ENCODE measurements at places on chromosomes 7 and 10. TPM values are rescaled to one million over a fixed set of nuclear protein-coding genes. Genes with fewer than 3 reads are reported as not detected.

GALNT17 gene
- 6.6 TPM for total RNA-seq

PNLIPRP2 gene
- total RNA-seq: not detected

NAMPT gene
- total RNA-seq: 177 TPM

NKX1-2 gene
- total RNA-seq: not detected

DNA sequence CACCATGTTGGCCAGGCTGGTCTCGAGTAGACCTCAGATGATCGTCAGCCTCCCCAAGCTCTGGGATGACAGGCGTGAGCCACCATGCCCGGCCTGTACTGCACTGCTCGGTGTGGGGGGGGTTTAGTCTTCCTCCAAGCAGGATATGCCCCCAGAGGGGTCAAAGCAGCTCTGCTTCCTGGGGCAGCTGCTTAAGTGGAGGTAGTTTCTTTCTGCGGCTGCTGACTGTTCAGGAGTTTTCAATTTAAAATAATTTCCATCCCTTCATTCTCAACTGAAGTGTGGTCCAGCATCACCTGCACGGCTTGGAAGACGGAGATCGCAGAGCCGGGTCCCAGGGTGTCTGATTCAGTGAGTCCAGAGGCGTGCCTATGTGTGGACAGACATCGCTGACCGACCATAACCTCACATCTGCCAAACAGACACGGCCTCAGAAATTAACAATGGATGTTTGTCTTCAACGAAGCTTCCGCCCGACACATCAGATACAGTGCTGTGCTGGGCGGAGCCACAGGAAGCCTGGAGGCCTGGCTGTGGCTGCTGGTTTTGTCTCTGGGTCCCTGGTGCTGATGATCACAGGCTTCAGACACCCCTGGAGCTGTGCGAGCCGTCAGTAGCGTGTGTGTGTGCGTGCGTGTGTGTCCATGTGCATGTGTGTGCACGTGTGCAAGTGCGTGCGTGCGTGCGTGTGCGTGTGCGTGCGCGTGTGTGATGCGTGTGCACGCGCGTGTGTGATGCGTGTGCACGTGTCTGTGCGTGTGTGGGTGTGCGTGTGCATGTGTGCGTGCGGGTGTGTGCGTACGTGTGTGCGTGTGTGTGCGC, 226.5 kb upstream of the PITRM1 start:
- no peak overlapping the region for H3K27ac ChIP-seq
- DNase-seq: no peak
- no peak overlapping the region for H3K4me3 ChIP-seq
- H3K27me3 ChIP-seq: no peaks in the 10 kb centered on the region
- H3K36me3 ChIP-seq: no peaks in the 10 kb centered on the region

GRCh38 chr10:62589689-62590088, 214.8 kb upstream of the ADO start:
- H3K36me3 ChIP-seq: no peaks in the 10 kb centered on the region
- H3K4me1 ChIP-seq: no peaks in the 10 kb centered on the region
- H3K4me3 ChIP-seq: no peak overlapping the region

DNA sequence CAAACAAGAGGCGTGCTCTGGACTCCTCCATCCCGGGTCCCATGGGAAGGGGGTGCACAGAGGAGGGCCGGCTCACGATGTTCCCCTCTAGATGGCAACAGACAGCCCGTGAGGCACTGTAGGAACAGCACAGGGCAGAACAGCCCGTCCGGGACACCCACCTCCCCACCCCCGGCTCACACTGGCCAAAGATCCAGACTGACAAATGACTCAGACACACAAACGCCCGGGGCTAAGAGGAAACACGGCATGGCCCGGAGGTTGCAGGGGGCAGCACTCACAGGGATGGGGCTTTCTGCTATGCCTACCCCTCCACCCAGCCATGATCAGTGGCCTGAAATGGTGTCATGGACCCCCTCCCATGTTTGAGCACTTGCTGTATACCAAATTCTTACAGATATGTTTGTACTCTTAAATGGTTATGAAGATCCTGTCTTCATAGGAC, 4.9 kb upstream of the ELN start:
- H3K4me3 ChIP-seq: no peak overlapping the region
- no peak overlapping the region for H3K27ac ChIP-seq
- no peaks in the 10 kb centered on the region for H3K36me3 ChIP-seq
- DNase-seq: no peak

- H3K4me3 ChIP-seq: peak within 1 kb of the TSS; percentile 60
- H3K36me3 ChIP-seq: no peaks in the 10 kb centered on the region
- peak; percentile 74 for DNase-seq
- H3K27ac ChIP-seq: peak within 1 kb of the TSS; percentile 84
These were observed at the start of gene FAM13C for GRCh38 chr10:59362144-59362958. Gene FAM13C, minus strand, starts transcription at chr10:59362549. Its CDS starts 89 bp downstream, at chr10:59362460.

DNA sequence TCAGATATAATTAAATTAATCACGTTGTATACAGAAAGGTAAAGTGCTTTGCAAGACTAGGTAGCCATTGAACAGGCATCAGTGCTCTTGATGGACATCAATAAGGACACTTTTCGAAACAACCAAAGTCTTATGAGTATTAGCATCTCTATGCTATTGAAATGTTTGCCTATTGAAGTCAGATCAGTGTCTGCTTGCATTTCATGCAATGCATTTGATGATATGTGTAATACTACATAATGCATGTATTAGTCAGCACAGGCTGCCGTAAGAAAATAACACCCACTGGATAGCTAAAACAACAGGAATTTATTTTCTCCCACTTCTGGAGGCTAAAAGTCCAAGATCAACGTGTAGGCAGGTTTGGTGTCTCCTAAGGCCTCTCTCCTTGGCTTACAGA, 209.3 kb upstream of the PLXDC2 start:
- no peak overlapping the region for H3K4me3 ChIP-seq
- no peak for DNase-seq
- no peaks in the 10 kb centered on the region for H3K4me1 ChIP-seq
- H3K27ac ChIP-seq: no peak overlapping the region
- no peaks in the 10 kb centered on the region for H3K36me3 ChIP-seq
- H3K27me3 ChIP-seq: no peaks in the 10 kb centered on the region

GRCh38 chr7:123070702-123071286, 75.3 kb upstream of the TAS2R16 start:
- no peaks in the 10 kb centered on the region for H3K36me3 ChIP-seq
- no peak overlapping the region for H3K4me3 ChIP-seq
- H3K4me1 ChIP-seq: no peaks in the 10 kb centered on the region
- H3K27me3 ChIP-seq: no peaks in the 10 kb centered on the region
- no peak for DNase-seq

- H3K4me3 ChIP-seq: no peak overlapping the region
- no peaks in the 10 kb centered on the region for H3K27me3 ChIP-seq
- no peak for DNase-seq
- peaks cover 4% of the 10 kb centered on the region for H3K4me1 ChIP-seq
These were observed 68.8 kb downstream of the NRP1 start for GRCh38 chr10:33265621-33266020.

- no peak overlapping the region for H3K27ac ChIP-seq
- H3K36me3 ChIP-seq: no peaks in the 10 kb centered on the region
- H3K4me1 ChIP-seq: no peaks in the 10 kb centered on the region
- no peak for DNase-seq
These were observed 29.6 kb upstream of the ZNF488 start for GRCh38 chr10:47413531-47414226.

- no peak overlapping the region for H3K4me3 ChIP-seq
- DNase-seq: no peak
- H3K4me1 ChIP-seq: peaks cover 8% of the 10 kb centered on the region
- no peaks in the 10 kb centered on the region for H3K36me3 ChIP-seq
- no peak overlapping the region for H3K27ac ChIP-seq
These were observed 40.3 kb upstream of the MXI1 start for GRCh38 chr10:110167149-110167548.

- no peak overlapping the region for H3K4me3 ChIP-seq
- no peaks in the 10 kb centered on the region for H3K4me1 ChIP-seq
- no peak overlapping the region for H3K27ac ChIP-seq
- no peak for DNase-seq
- H3K36me3 ChIP-seq: no peaks in the 10 kb centered on the region
These were observed 181.9 kb upstream of the ANKRD30A start for GRCh38 chr10:36943544-36943943.

DNA sequence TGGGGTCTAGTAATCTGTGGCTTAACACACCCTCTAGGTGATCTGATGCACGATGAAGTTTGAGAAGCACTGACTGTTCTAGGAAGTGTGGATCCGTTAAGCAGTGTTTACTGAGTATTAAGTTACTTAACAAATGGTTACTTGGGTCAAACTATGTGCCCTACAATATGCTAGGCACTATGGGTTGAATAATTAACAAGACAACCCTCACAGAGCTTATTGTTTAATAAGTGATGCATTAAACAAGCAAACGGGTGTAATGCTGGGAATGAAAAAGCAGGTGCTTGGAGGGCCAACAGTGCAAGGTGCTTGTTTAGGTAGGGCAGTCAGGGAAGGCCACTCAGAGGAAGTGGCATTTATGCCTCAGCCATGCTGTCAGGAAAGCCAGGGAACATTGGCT, 378.0 kb upstream of the PODXL start:
- H3K27ac ChIP-seq: no peak overlapping the region
- no peaks in the 10 kb centered on the region for H3K36me3 ChIP-seq
- no peaks in the 10 kb centered on the region for H3K4me1 ChIP-seq
- no peak overlapping the region for H3K4me3 ChIP-seq

GRCh38 chr10:46037107-46037825, 6.8 kb upstream of the NCOA4 start:
- DNase-seq: no peak
- H3K4me1 ChIP-seq: no peaks in the 10 kb centered on the region
- H3K27ac ChIP-seq: no peak overlapping the region
- no peak overlapping the region for H3K4me3 ChIP-seq
- H3K27me3 ChIP-seq: no peaks in the 10 kb centered on the region
- no peaks in the 10 kb centered on the region for H3K36me3 ChIP-seq

GRCh38 chr7:132935608-132936007, 146.3 kb downstream of the CHCHD3 start:
- no peak overlapping the region for H3K4me3 ChIP-seq
- H3K36me3 ChIP-seq: no peaks in the 10 kb centered on the region
- no peak overlapping the region for H3K27ac ChIP-seq
- no peaks in the 10 kb centered on the region for H3K27me3 ChIP-seq
- no peak for DNase-seq

- H3K4me1 ChIP-seq: peaks cover 5% of the 10 kb centered on the region
- no peak for DNase-seq
- H3K27ac ChIP-seq: no peak overlapping the region
- no peak overlapping the region for H3K4me3 ChIP-seq
- no peaks in the 10 kb centered on the region for H3K36me3 ChIP-seq
These were observed 54.7 kb upstream of the ANTXRL start for GRCh38 chr10:46232084-46232483.

DNA sequence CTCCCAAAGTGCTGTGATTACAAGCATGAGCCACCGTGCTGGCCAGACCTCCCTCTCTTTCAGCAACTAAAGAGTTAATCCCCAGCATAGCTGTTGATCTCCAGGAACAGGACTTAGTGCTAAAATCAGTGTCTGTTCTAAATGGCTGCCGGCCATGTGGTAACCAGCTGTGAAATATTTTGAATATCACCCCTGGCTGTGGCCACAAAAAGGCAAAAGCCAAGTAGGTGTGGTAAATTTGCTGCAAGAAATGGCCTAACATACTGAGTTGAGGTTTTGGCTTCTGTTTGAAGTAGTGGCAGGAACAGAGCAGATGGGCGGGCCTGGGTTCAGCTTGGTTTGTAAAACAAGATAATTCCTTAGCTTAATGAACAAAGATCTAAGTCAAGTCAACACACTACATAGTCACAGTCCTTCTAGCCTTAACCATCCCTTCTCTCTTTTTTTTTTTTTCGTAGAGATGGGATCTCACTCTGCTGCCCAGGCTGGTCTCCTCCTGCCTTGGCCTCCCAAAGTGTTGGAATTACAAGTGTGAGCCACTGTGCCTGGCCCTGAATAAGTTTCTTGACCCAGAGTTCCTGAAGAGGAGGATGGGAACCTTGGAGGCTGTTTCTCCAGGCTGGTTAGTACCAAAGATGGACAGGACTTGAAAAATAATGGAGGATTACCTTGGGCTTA, 22.7 kb upstream of the AGFG2 start:
- DNase-seq: no peak
- no peaks in the 10 kb centered on the region for H3K36me3 ChIP-seq
- H3K27me3 ChIP-seq: no peaks in the 10 kb centered on the region
- no peak overlapping the region for H3K4me3 ChIP-seq
- peaks cover 10% of the 10 kb centered on the region for H3K4me1 ChIP-seq

DNA sequence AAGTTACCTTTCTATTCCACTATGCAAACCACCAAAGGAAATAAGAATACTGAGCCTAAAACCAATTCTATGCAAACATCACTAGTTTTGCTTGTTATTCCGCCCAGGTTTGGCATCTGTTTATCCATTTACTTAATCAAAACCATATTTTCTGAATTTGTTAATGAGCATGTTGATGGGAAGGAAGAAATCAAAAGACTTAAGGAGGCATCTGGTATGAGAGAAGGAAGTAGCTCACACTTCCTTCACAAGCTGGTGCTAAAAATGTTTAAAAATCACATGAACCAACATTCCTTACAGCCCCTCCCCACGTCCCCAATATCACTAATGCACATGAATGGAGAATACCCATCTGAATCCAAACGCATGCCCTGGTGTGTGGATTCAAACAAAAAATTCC, 52.0 kb upstream of the PRKAR2B start:
- DNase-seq: no peak
- no peaks in the 10 kb centered on the region for H3K36me3 ChIP-seq
- peaks cover 6% of the 10 kb centered on the region for H3K27me3 ChIP-seq
- H3K4me1 ChIP-seq: no peaks in the 10 kb centered on the region
- no peak overlapping the region for H3K4me3 ChIP-seq

DNA sequence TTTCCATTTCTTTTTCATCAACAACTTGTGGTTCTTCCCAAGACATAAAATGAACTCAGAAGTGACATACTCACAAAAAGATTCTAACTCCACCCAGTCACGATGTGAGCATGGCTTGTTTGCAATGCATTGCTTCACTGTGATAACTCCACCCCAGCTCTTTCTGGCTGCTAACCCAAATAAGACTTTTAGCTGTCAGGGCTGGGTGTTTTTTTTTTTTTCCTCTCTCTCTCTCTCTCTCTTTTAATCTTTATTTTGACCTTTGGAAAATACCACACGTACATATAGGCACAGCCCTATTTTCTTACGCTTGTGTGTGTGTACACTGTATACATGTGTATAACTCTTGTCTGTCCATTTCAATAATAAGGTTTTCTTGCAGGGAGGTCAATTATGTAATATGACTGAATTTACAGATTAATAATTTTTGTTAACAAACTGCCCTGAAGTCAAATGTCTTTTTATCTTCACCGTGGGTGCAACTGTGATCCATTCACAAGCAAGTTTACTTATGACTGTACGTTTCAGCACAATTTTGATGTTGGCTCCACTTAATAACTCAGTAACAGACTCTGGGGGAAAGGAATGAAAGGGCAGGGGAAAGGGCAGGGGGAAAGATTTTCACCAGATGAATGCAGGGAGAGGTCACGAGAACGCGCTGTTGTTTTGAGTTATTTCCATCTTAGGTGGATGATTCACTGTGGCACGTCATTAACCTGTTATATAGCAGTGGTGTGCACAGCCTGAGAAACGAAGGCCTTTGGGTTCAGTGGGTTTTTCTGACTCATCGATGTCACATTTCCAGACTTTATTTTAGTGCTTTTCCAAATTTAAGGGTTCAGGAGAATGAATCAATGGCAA, 49.1 kb downstream of the APBB1IP start:
- H3K27ac ChIP-seq: peak overlapping the region; percentile 61
- peaks cover 2% of the 10 kb centered on the region for H3K36me3 ChIP-seq
- no peaks in the 10 kb centered on the region for H3K27me3 ChIP-seq
- no peak for DNase-seq
- H3K4me3 ChIP-seq: no peak overlapping the region
- H3K4me1 ChIP-seq: peaks cover 52% of the 10 kb centered on the region

Measured in lower lobe of right lung (tissue), 2 donors.